ENCODE measurements at places on chromosomes 7 and 10. TPM values are rescaled to one million over a fixed set of nuclear protein-coding genes. Genes with fewer than 3 reads are reported as not detected.

GATA3 gene
- 40.4 TPM for total RNA-seq

GRCh38 chr7:135970682-135971365 is 6.3 kb downstream of the MTPN start:
- H3K4me1 ChIP-seq: peaks cover 79% of the 10 kb centered on the region
- no peak overlapping the region for H3K4me3 ChIP-seq
- H3K27me3 ChIP-seq: no peaks in the 10 kb centered on the region
- no peak overlapping the region for H3K27ac ChIP-seq

- no peaks in the 10 kb centered on the region for H3K27me3 ChIP-seq
- H3K36me3 ChIP-seq: no peaks in the 10 kb centered on the region
- H3K4me3 ChIP-seq: no peak overlapping the region
- no peak for DNase-seq
Measured at GRCh38 chr10:58574058-58574457, 61.4 kb downstream of the BICC1 start.

- H3K27ac ChIP-seq: no peak overlapping the region
- no peak for DNase-seq
Measured at GRCh38 chr7:155778349-155778748, 33.9 kb downstream of the SHH start.

DNA sequence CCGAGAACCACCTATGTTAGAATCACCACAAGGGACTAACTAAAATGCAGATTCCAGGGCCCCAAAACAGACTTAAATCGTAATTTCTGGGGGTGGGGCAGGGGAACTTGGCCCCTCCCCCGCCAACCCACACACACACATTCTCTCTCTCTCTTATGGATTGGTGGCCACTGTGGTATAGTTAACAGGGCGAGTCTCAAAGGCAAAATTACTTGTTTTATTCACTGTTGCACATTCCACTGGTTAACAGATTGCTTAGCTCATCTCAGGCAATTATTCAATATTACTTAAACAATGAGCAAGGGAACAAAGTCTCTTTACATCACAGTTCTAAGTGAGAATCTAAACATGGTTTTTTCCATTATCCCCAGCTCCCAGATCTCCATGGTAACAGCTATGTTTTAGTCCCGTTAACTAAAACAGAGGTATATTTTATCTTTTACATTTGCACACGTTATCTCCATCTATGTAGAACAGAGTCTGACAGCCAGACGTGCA is 38.5 kb downstream of the IGF2BP3 start:
- H3K4me3 ChIP-seq: no peak overlapping the region
- peaks cover 55% of the 10 kb centered on the region for H3K27me3 ChIP-seq
- no peak for DNase-seq
- H3K27ac ChIP-seq: no peak overlapping the region
- H3K36me3 ChIP-seq: no peaks in the 10 kb centered on the region

- H3K27me3 ChIP-seq: peaks cover 44% of the 10 kb centered on the region
- H3K27ac ChIP-seq: no peak overlapping the region
- no peak overlapping the region for H3K4me3 ChIP-seq
- DNase-seq: no peak
Measured at GRCh38 chr7:20236790-20237189, 19.6 kb upstream of the MACC1 start.

Data from activated T-cell treated with anti-CD3 and anti-CD28 coated beads, Interleukin-2, amount 50 U/mL, for 72 hours (primary cell).